ENCODE measurements at places on chromosomes 3 and 15. TPM values are rescaled to one million over a fixed set of nuclear protein-coding genes. Genes with fewer than 3 reads are reported as not detected.
A peak's percentile ranks its signal among the peaks of the same experiment; 100 is the strongest.

Gene CPNE9
- not detected for total RNA-seq

Gene GOLGA8N
- 21.2 TPM for total RNA-seq

Gene TNFSF10
- 13.8 TPM for total RNA-seq

Gene GOLGA8M
- total RNA-seq = 0.81 TPM

Gene CCR9
- not detected for total RNA-seq

Gene MKRN2OS
- total RNA-seq = not detected

GRCh38 chr15:58233341-58233740 lies 95.2 kb downstream of the AQP9 start:
- no peaks in the 10 kb centered on the region for H3K27me3 ChIP-seq
- H3K36me3 ChIP-seq = no peaks in the 10 kb centered on the region
- H3K27ac ChIP-seq = no peak overlapping the region
- no peak for DNase-seq

DNA sequence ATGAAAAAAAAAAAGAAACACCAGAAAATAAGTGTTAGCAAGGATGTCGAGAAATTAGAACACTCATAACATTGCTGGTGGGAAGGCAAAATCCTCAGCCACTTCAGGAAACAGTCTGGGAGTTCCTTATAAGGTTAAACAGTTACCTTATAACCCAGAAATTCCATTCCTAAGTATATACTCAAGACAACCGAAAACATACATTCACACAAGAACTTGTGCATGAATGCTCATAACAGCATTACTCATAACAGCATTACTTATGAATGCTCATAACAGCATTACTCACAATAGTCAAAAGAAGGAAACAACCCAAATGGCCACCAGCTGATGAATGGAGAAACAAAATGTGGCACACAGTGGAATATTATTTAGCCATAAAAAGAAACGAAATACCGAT lies 34.8 kb upstream of the DCP1A start:
- no peaks in the 10 kb centered on the region for H3K27me3 ChIP-seq
- H3K36me3 ChIP-seq = no peaks in the 10 kb centered on the region
- no peaks in the 10 kb centered on the region for H3K4me1 ChIP-seq
- no peak for DNase-seq

GRCh38 chr3:157282261-157283191 lies 122.6 kb upstream of the CCNL1 start:
- no peak overlapping the region for H3K4me3 ChIP-seq
- no peak overlapping the region for H3K27ac ChIP-seq
- H3K4me1 ChIP-seq = no peaks in the 10 kb centered on the region
- no peaks in the 10 kb centered on the region for H3K36me3 ChIP-seq

- H3K4me3 ChIP-seq = peak overlapping the region; percentile 98
- H3K27me3 ChIP-seq = no peaks in the 10 kb centered on the region
- DNase-seq = no peak
- peak overlapping the region; percentile 77 for H3K27ac ChIP-seq
- H3K36me3 ChIP-seq = no peaks in the 10 kb centered on the region
- peaks cover 10% of the 10 kb centered on the region for H3K4me1 ChIP-seq
Observed at GRCh38 chr15:76310475-76311099, 682 bp downstream of the ETFA start.

DNA sequence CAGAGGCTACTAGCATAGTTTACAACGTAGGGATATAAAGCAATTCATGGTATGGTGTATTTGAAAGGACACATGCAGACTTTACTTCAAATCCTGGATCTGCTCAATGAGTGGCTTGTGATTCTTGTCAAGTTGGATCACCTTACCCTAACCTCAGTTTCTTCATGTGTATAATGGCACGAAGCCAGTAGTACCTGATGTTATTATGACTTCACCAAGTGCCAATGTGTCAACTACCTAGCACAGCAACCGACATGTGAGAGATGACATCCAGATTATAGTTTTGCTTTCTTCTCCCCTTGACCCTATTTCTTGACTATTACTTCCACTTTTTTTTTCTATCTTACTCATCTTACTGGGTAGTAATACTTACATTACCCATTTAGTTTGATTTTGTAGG lies 304.5 kb downstream of the RBMS3 start:
- no peak overlapping the region for H3K4me3 ChIP-seq
- H3K27me3 ChIP-seq = no peaks in the 10 kb centered on the region
- H3K36me3 ChIP-seq = no peaks in the 10 kb centered on the region
- H3K4me1 ChIP-seq = peaks cover 12% of the 10 kb centered on the region

DNA sequence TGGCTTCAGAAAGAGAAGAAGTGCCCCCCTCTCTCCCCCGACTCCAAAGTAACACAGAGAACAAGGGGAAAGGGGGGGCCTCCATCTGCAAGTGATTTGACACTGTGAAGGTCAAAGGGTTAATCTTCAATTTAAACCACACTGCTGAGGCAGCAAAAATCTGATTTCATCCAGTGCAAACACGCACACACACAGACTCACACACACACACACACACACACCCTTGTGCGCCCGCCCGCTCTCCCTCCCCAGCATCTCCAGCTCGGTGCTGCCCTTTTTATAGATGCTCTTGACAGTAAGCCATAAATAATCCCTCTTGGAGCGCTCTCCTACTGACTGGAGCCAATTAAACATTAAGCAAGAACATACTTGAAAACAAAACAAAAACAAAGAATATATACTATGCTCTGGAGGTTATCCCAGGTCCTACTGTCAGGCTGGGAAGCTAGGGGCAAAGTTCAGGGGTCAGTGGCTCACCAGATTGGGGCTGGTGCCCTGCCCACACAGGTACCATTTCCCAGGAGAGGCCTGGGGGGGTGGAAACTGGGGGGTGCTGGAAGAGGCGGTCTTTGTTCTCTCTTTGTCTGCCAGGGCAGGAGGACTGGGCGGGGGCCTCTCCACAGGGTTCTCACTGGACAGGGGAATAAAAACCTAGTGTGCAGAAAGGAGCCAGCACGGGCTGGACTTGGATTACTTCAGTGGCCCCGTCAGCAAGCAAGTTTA lies 16.3 kb downstream of the BMF start:
- peak overlapping the region; percentile 67 for H3K27ac ChIP-seq
- DNase-seq = peak; percentile 49
- H3K4me3 ChIP-seq = no peak overlapping the region
- H3K4me1 ChIP-seq = peaks cover 85% of the 10 kb centered on the region

GRCh38 chr15:65133548-65134200 lies at the start of gene PDCD7:
Gene PDCD7, minus strand, starts transcription at chr15:65133808. Its CDS starts 27 bp downstream, at chr15:65133781.
- no peaks in the 10 kb centered on the region for H3K27me3 ChIP-seq
- peak within 1 kb of the TSS; percentile 92 for H3K4me3 ChIP-seq
- peak within 1 kb of the TSS; percentile 89 for H3K27ac ChIP-seq
- peaks cover 22% of the 10 kb centered on the region for H3K4me1 ChIP-seq

GRCh38 chr3:23710555-23710954 lies 95.2 kb upstream of the UBE2E1 start:
- no peaks in the 10 kb centered on the region for H3K36me3 ChIP-seq
- DNase-seq = no peak

DNA sequence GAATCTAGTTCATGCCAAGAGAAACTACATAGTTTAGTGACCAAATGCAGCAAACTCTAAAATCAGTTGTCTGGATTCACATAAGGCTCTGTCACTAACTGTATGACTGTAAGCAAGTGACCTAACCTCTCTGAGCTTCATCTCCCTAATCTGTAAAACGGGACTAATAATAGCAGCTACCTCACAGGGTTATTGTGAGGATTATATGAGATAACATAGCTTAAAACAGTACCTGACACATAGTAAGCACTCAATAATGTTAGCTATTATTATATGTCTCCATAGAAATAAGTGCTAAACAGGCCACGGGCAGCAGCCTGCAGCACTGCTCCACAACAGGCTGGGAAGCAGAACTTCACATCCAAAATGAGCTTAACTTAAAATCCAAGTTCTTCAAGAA lies 30.2 kb downstream of the NPTN start:
- H3K27ac ChIP-seq = no peak overlapping the region
- no peak for DNase-seq
- no peak overlapping the region for H3K4me3 ChIP-seq
- no peaks in the 10 kb centered on the region for H3K36me3 ChIP-seq
- H3K27me3 ChIP-seq = no peaks in the 10 kb centered on the region
- H3K4me1 ChIP-seq = peaks cover 75% of the 10 kb centered on the region

DNA sequence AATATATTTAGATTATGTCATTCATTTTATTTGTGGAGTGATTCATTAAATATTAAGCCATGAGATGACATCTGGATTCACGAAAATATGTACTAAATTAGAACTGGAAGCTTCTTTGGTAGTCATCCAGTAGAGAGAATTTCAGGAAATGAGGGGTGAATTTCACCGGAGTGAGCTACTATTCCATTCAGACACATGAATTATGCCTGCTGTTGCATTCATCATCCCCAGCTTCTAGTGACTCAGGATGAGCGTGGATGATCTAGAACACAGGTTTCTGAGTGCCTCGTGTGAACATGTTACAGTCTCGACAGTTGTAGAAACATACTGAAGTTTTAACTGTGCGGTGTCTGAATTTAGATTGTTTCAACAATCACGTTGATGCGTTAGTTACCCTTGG lies 42.9 kb upstream of the GABRG3 start:
- H3K4me3 ChIP-seq = no peak overlapping the region
- H3K4me1 ChIP-seq = no peaks in the 10 kb centered on the region
- no peak for DNase-seq

DNA sequence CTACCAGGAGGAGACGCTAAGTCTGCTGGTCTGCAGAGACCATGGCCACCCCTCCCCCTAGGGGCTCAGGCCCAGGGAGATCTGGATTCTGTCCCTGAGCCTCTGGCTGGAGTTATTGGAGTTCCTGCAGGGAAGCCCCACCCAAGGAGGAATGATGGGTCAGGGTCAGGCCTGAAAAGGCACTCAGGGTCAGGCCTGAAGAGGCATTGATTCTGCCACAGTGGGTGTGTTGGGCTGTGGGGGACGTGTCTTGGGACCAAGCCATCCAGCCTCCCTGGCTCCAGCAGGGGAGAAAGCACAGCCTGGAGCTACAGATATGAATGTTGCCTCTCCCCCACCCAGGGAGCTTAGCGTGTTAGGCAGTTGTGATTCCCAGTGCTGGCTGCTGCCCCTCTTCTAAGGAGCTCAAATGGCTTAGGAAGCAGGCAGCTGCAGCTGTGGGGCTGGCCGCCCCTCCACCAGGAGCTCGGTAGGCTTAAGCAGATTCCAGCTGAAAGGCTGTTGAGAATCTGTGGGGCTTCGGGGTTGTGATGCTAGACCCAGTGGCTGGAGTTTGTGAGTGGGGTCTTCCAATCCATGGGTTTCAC lies 176.7 kb downstream of the CHL1 start:
- H3K27ac ChIP-seq = no peak overlapping the region
- no peak overlapping the region for H3K4me3 ChIP-seq
- H3K27me3 ChIP-seq = no peaks in the 10 kb centered on the region
- no peaks in the 10 kb centered on the region for H3K36me3 ChIP-seq
- no peak for DNase-seq

All from thoracic aorta (tissue), 2 donors.